ENCODE measurements at places on chromosomes 11 and 22. TPM values are rescaled to one million over a fixed set of nuclear protein-coding genes. Genes with fewer than 3 reads are reported as not detected.
A peak's percentile ranks its signal among the peaks of the same experiment; 100 is the strongest.

Gene MYBPC3
- 0.07 TPM for total RNA-seq

Gene C1QTNF6
- total RNA-seq, result 5.7 TPM

Gene APOA4
- total RNA-seq, result not detected

Gene MMP27
- total RNA-seq, result not detected

Gene ADAMTS15
- total RNA-seq, result 3.7 TPM

Gene MAPK8IP1
- 31.6 TPM for total RNA-seq

Gene KCTD14
- 15.7 TPM for total RNA-seq

Gene TYR
- not detected for total RNA-seq

Gene NAALADL1
- 6.1 TPM for total RNA-seq

Gene FAM76B
- 30.0 TPM for total RNA-seq

Gene CRYBB3
- total RNA-seq, result not detected

GRCh38 chr11:64028398-64029115 lies 7.2 kb upstream of the FLRT1 start:
- H3K4me1 ChIP-seq, result peaks cover 53% of the 10 kb centered on the region
- peaks cover 69% of the 10 kb centered on the region for H3K27me3 ChIP-seq
- no peaks in the 10 kb centered on the region for H3K36me3 ChIP-seq

DNA sequence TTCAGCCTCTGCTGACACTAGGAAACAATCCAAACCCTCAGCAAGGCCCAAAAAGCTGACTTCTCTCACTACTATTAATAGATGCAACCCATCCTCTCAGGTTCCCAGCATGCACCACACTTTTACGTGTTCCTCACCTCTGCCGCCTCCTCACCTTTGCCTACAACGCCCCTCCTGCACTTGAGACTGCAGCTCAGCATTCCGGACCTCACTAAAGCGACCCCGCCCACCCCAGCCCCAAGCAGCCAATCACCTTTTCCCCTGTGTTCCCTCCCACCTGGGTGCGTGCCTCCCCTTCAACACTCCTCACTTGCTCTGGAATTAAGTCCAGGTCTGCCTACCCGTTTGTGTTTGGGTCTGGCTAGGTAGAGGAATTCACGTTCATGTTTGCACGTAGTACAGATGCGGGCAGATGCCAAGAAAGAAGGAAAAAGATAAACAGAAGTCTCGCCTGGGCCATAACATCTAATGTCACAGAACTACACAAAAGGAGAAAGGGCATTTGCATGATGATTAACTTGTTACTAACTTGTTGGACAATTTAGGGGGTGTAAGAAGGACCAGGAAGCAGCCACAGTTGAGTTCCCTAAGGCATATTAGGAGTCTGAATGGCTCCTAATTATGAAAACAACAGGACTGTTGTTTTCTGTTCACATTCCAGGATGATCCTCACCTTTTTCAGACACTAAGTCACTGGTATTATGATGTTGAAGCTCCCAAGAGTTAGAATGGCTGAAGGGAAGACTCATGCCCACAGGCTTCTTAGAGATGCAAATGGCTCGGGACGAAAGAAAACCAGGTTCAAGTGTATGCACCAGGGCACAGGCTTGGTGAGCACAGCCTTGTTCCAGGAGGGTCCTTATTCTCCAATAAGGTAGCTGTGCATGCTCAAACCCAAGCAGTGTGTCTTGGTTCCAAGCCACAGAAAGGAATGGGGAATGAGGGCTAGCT lies 102.2 kb downstream of the MICAL3 start:
- H3K36me3 ChIP-seq, result no peaks in the 10 kb centered on the region
- no peaks in the 10 kb centered on the region for H3K27me3 ChIP-seq
- H3K4me1 ChIP-seq, result peaks cover 15% of the 10 kb centered on the region
- peak overlapping the region; percentile 95 for H3K27ac ChIP-seq

DNA sequence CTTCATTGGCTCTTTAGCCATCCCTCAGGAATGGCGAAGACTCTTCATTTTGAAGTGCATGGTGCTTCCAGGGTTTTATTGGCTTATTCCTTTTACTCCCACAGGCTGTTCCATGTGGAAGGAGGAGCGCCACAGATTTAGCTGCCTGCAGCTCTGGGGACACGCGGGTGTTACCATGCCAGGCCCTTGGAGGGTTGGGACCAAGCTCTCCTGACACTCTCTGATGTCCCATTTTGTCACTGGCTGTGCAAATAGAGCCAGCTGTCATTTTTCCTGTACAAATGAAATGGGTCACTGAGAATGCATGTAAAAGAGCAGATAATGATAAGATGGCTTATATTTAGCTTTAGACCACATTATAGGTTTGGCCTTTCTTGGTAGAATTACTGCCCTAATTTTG lies 9.2 kb downstream of the THYN1 start:
- no peaks in the 10 kb centered on the region for H3K27me3 ChIP-seq
- no peak overlapping the region for H3K4me3 ChIP-seq
- peaks cover 8% of the 10 kb centered on the region for H3K4me1 ChIP-seq

DNA sequence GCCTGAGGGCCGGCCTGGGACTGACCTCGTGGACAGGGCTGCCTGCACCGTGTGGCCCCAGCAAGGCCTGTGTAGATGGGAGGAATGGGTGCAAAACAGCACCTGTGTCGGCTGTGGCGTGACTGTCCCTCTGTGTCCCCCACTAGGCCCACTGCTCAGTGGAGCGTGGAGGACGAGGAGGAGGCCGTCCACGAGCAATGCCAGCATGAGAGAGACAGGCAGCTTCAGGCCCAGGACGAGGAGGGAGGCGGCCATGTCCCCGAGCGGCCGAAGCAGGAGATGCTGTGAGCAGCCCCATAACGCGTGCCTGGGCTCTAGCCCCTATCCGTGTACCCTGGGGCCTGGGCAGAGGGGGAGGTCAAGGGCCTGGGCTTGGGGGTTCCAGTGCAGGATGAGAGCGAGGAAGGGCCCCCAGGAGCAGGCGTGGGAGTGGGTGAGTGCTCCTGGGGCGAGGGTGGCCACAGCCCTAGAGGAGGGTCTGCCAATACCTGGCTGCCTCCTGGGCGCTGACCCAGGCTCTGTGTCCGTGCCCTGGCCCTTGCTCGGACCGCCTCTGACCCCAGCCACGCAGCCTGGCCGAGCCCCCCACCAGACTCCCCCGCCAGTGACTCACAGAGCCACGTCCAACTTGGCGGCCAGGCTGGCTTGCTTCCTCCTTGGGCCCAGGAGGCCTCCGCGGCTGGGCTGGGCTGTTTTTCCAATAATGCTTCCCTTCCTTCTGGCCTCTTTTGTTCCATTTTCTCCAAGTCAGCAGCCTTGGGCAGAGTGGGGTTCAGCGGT lies 11.6 kb downstream of the PRR33 start:
- DNase-seq, result no peak
- H3K36me3 ChIP-seq, result no peaks in the 10 kb centered on the region
- H3K27ac ChIP-seq, result no peak overlapping the region
- H3K27me3 ChIP-seq, result no peaks in the 10 kb centered on the region
- no peak overlapping the region for H3K4me3 ChIP-seq
- 0 out of 2 replicates have a peak, but pooled peaks cover 3% of the 10 kb centered on the region for H3K4me1 ChIP-seq

DNA sequence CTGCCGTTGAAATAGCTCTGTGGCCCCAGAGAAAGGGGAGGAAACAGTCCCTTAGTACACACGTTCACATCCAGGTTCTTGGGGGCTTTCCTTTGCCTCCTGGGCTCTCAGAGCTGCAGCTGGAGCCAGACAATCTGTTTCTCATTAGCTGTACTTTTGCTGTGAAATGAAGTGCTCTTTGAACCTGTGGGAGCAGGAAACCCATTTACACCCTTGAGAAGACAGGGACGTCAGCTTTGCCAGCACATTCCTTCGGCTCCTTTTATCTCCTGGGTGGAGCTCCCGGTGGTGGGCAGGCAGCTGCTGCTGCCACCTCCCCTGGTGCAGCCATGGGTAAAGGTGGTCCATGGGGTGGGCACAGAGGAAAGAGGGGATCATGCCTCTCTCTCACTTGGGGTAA lies 80.6 kb upstream of the TIMP3 start:
- H3K27me3 ChIP-seq, result peaks cover 14% of the 10 kb centered on the region
- peaks cover 5% of the 10 kb centered on the region for H3K36me3 ChIP-seq
- no peak overlapping the region for H3K27ac ChIP-seq
- no peak for DNase-seq

DNA sequence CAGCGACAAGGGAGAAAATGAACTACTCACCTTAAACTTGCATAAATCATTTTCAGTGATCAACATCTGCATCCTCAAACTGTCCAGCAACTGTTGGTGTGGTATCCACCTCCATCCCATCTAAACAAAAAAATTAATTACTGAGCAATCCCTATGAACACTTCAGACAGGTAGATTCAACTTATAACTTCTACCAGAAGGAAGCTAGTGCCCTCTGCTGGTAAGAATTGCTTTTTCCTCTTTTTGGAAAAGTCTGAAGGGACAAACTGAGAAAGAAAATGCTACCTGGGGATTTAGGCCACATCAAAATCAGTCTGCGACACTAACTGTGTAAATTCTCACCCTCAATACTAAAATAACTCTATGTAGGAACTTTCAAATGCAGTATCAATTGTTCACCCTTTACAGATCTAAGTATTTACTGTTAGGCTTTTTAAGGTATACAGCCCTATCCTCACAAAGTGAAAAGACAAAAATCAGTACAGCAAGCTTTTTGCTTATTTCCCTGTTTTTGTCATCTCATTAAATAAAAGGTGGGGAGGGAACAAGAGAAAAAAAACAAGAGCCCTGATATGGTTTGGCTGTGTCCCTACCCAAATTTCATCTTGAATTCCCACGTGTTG lies 17.9 kb downstream of the CLNS1A start:
- H3K4me3 ChIP-seq, result no peak overlapping the region
- H3K27me3 ChIP-seq, result no peaks in the 10 kb centered on the region
- no peak for DNase-seq
- no peaks in the 10 kb centered on the region for H3K4me1 ChIP-seq
- H3K36me3 ChIP-seq, result peaks cover 73% of the 10 kb centered on the region

DNA sequence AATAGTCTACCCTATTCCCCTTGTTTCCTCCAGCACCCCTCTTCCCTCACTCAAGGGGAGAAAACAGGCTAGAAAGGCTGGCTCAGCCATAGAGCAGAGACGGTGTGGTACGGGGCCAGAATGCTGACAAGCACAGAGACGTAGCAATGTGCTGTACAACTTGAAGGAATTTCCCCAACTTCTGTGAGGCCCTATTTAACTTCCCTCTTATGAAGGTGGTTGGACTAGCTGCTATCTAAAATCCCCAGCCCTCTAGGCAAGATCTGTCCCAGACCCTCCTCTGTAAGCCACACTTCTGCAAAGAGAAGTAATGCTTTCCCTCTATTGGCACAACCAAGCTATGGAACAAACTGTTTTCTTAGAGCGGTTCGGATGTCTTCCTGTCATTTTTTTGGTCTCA lies 37.8 kb downstream of the PLEKHA7 start:
- no peak overlapping the region for H3K27ac ChIP-seq
- DNase-seq, result no peak
- peaks cover 38% of the 10 kb centered on the region for H3K4me1 ChIP-seq
- no peaks in the 10 kb centered on the region for H3K27me3 ChIP-seq

DNA sequence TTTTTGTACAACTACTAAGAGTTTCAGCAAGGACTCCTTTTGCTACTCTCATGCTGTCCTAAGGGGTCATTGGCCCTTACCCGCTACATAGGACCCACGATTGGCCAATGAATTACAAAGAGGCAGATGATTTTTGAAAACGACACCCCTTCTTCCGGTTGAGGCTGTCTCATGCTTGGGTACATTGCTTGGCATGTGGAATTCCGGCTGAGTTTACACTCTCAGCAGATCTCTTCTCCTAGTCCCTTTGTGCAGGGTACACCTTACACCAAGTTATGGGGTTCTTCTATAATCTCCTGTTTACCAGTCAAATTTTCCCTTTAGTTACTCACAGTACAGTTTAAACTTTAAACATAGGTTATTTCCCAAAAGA lies 52.1 kb downstream of the SLC17A6 start:
- H3K4me3 ChIP-seq, result no peak overlapping the region
- H3K27me3 ChIP-seq, result no peaks in the 10 kb centered on the region
- no peak for DNase-seq
- no peaks in the 10 kb centered on the region for H3K36me3 ChIP-seq

DNA sequence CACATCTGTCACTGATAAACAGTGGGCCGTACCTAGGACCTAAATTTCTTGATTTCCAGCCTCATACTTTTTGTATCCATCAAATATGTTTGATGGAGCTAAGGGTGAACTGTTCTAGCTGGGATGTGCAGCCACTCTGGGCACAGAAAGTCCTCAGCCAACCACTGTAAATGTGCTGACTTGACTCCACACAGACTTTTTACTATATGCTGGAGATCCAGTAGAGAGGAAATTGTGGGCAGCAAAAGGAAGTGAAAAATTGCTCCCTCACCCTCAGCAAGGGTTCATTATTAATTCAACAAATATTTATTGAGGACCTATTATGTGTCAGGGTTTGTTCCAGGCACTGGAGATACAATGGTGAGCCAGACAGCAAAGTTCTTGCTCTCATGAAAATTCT lies 54.2 kb upstream of the AMPD3 start:
- H3K4me3 ChIP-seq, result no peak overlapping the region
- H3K36me3 ChIP-seq, result no peaks in the 10 kb centered on the region
- DNase-seq, result no peak

GRCh38 chr11:111513240-111513605 lies 1.0 kb upstream of the BTG4 start:
- H3K4me3 ChIP-seq, result peak overlapping the region; percentile 61
- peaks cover 21% of the 10 kb centered on the region for H3K4me1 ChIP-seq
- DNase-seq, result no peak
- peaks cover 46% of the 10 kb centered on the region for H3K27me3 ChIP-seq
- H3K27ac ChIP-seq, result no peak overlapping the region

GRCh38 chr11:128315933-128316332 lies 271.4 kb downstream of the ETS1 start:
- no peak overlapping the region for H3K4me3 ChIP-seq
- no peak overlapping the region for H3K27ac ChIP-seq
- H3K4me1 ChIP-seq, result no peaks in the 10 kb centered on the region
- H3K36me3 ChIP-seq, result peaks cover 20% of the 10 kb centered on the region

GRCh38 chr11:62602141-62603071 lies 741 bp upstream of the MTA2 start:
- peaks cover 32% of the 10 kb centered on the region for H3K36me3 ChIP-seq
- peak overlapping the region; percentile 91 for H3K4me3 ChIP-seq
- peak; percentile 77 for DNase-seq

DNA sequence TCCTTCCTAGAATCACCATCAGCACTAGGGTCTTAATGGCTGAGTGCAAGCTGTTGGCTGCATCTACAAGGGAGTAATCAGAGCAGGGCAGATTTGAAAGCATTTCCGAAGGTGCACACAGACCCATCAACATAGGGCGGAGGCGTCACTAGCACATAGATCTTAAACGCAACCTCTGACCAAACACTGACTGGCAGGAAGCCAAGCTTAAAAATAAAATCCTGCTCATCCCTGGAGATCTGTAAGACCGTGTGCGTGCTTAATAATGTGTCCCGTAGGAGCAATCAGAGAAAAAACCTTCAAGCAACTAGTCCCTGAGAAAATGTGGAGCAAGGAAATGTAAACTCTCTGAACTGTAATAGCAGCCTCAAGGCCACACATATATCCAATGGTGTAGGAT lies 470.5 kb downstream of the ETS1 start:
- peaks cover 2% of the 10 kb centered on the region for H3K36me3 ChIP-seq
- H3K4me3 ChIP-seq, result no peak overlapping the region
- H3K4me1 ChIP-seq, result no peaks in the 10 kb centered on the region
- no peak overlapping the region for H3K27ac ChIP-seq
- DNase-seq, result no peak
- H3K27me3 ChIP-seq, result no peaks in the 10 kb centered on the region

GRCh38 chr22:43377548-43377895 lies 34.3 kb upstream of the MPPED1 start:
- DNase-seq, result no peak
- no peak overlapping the region for H3K27ac ChIP-seq
- H3K27me3 ChIP-seq, result peaks cover 9% of the 10 kb centered on the region
- H3K4me1 ChIP-seq, result no peaks in the 10 kb centered on the region
- H3K4me3 ChIP-seq, result no peak overlapping the region
